ENCODE measurements at places on chromosomes 2 and 18.
A peak's percentile ranks its signal among the peaks of the same experiment; 100 is the strongest.

GRCh38 chr2:67164771-67165522, 232.2 kb upstream of the ETAA1 start:
- DNase-seq = no peak

DNA sequence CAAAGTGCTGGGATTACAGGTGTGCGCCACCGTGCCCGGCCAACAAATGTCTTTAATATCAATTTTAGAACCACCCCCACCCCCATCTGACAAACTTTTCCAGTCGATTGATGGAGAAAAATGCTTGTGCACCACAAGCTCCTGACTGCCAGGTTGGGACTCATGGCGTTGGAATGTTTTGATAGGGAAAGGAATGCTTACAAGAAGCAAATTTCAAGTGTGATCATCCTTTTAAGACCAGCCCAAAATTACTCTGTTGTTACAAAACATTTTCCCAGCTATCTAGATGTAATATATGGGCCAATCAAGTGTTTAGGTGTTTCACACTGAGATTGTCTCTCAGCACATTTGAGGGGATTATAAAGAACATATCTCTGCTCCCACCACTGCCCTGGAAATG, 45.2 kb downstream of the UBXN4 start:
- DNase-seq = peak; percentile 72

DNA sequence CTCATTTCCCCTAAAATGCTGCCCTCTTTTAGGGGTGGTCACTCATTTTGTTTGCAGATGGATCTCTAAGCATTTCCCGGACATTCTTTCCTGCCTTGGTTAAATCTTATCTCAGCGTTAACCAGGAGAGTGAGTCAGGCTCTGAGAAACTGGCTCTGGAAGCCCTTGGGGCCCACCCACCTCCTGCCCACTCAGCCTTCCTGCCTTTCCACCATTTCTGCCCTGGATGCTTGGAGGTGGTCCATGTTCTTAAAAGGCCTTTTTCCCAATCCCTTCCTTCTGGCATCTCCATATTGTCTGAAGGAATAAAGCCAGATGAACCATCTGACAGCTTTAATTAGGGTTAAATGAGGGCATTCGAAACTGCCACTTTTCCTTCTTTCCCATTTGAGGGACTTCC, 9.5 kb downstream of the HK2 start:
- peak; percentile 72 for DNase-seq

- DNase-seq = peak; percentile 36
These were observed 6.7 kb upstream of the PARD6G start for GRCh38 chr18:80253871-80254492.

DNA sequence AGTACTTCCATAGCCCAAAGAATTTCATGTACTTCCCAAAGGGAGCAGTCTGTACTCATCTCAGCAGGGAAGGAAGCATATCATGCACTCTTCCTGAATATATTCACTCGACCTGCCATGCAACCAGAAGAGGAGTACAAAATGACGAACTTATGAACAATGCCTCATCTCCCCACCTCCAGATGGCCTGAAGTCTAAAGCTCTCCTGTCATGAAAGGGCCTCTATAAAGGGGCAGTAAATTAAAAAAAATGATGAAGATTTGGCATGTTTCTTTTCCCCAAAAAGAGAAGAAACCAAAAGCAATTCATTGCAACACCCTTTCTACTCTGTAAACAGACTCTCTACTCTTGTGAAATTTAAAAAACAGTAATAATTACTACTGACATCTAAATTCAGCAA, 1601.1 kb downstream of the LRP1B start:
- DNase-seq = no peak
